Stimulated activated CD8-positive, alpha-beta memory T cell treated with anti-CD3 and anti-CD28 coated beads, Interleukin-15, amount 100 ng/mL, for 48 hours (primary cell): ENCODE measurements at places on chromosomes 6 and 20.

DNA sequence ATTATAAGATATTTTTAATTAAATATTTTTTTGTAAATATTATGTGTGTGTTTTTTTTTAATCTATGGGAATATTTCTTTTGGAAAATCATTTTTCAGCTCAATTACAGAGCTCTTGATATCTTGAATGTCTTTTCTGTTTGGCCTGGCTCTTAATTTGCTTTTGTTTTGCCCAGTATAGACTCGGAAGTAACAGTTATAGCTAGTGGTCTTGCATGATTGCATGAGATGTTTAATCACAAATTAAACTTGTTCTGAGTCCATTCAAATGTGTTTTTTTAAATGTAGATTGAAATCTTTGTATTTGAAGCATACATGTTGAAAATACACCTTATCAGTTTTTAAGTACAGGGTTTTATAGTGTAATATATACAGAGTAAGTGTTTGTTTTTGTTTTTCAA lies 2.6 kb downstream of the ID4 start:
- no peak for DNase-seq

DNA sequence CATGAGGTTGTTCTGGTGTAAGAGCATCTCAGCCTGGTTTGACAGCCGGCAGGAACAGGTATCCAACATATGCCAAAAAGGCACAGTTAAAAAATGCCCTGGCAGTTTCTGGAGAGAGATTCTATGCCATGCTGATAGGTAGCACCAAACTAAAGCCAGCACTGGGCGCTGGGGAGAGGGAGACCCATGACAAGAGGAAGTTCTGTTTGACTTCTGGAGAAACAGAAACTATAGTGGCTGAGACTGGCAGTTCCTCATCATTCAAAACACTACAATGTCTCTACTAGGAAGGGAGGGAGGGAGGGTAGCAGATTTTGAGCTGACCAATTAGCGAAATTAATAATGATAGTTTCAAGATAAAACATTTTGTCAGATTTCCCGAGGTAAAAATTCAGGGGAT lies 174.1 kb downstream of the ADAT2 start:
- no peak for DNase-seq

GRCh38 chr6:18141805-18142590 lies 12.9 kb downstream of the TPMT start:
- DNase-seq, result no peak

GRCh38 chr6:12718015-12718414 lies 1.4 kb downstream of the PHACTR1 start:
- no peak for DNase-seq

- DNase-seq, result no peak
Measured at GRCh38 chr6:15441215-15441868, 195.5 kb downstream of the JARID2 start.

- no peak for DNase-seq
Measured at GRCh38 chr6:21977346-21977745, 319.5 kb downstream of the PRL start.

DNA sequence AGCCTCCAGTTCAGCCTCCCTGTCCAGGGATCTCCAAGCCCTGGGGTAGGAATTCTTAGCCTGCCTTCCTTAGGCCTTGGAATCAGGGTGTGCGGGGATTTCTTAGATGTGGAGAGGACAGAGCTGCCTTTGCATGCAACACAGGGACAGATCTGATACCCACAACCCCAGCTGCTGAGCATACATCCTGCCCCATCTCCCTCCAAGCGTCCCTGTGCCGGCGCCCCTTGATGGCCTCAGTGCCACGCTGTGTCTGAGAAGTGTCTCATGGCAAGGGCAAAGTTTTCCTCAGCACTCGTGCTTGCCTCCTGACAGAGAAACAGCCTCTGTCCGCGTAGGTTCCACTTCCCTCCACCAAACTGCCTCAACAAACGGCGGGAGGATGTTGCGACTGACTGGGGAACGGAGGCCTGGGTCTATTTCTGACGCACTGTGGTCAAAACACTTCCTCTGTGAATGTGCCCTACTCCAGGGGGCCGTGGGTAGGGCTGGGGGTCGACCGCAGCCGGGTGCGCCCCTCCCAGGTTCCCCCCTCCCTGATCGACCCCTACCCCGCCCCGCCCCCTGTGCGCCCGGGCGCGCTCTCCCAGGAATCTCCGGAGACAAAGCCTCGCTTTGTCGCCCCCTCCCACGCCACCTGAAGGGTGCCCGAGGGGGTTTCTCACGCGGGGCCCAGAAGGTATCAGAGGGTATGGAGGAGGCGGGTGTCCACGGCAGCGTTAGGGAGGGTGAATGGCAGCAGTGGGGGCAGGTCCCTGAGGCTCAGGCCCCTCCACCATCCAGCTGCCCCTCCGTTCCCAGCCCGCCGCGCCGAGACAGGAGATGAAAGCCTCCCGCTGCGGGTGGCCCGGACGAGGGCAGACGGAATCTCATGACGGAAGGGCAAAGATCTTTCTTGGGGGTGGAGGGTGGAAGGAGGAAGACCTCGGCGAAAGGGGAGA lies 806 bp downstream of the MICAL1 start:
- peak; percentile 57 for DNase-seq

DNA sequence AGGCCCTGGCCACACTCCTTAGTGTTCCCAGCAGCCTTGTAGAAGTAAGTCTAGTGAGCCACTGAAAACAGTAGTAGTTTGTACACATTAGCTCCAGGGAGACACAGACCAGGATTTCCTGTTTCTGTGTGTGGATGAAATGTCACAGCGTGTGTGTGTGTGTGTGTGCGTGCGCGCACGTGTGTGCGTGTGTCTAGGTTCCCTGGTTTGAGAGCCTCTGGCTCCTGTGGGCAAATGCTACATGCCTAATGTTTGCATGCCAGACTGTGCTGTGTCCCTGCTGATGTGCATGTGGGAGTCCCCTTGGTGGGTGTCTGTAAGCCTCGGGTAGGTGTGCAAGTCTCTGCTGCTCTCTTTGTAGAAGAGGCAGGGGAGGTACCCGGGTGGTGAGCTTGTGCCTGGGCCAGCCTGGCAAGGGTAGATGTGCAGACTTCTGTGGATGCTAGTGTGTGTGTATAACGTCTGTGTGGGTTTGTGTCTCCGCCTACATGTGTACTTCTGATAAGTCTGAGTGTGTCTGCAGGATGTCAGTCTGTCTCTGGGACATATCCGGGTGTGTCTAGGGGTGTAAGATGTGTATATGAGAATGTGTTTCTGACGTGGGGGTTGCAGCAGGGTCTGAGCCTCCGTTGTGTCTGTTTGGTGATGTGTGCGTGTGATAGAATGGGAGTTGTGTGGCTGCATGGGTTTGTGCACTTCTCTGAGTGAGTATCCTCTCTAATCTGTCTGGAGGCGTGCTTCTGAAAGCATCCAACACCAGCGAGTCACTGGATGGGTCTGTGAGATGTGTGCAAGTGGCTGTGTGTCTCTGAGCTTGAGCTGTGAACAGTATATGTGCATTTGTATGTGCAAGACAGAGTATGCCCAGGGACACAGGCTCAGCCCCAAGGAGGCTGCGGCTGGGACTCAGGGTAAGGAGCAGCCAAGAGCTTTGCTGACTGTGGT lies 19.0 kb upstream of the TLDC2 start:
- DNase-seq, result no peak

DNA sequence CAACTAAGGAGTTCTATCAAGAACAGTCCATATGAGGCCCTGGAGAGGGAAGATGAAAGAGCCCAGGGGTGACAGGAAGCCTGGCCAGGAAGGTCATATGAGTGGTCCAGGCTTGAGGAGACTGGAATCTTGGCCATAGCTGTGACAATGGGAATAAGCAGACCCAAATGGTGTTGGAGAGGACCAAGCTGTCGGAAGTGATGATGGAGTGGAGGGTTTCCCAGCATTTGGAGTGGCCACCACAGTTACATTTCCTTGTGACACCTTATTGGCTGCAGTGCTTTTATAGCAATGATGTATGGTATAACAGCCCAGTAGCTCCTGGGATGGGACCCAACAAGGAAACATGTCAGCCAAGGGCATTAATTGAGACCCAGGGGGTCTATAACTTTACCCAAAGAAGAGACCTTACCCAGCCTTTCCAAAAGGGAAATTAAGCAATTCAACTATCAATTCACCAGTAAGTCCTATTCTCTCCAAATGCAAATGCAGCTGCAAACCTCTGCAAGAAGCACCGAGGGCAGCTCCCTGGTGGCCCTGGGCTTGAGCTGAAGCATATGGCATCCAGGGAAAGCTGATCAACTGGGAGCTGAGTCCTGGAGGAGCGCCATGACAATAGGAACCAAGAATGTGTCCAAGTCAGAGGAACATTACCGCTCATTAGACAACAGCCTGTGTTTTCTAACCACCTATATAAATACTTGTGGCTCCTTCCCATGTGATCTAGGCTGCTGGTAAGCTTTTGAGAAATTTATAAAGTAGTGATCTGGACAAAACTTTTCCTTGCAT lies 219.4 kb downstream of the SOD2 start:
- DNase-seq, result no peak

DNA sequence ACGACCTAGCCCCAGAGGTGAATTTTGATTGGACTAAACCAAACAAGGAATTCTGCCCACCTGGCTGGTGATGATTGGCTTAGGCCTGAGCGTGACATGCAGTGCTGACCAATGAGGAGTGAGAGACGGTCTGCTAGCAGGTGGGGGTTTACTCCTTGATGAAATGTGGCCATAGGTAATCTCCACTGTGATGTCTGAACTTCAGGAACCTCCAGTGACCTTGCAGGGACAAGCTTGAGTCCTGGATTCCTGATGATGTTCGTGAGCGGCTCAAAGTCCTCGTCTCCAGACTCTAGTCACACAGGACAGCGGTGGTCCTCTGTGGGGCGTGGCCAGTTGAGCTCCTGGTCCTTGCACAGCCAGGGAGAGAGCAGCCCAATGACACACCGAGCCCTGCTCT lies 8.4 kb downstream of the VSX1 start:
- no peak for DNase-seq

- no peak for DNase-seq
Measured at GRCh38 chr6:89368999-89369398, 16.5 kb upstream of the UBE2J1 start.

DNA sequence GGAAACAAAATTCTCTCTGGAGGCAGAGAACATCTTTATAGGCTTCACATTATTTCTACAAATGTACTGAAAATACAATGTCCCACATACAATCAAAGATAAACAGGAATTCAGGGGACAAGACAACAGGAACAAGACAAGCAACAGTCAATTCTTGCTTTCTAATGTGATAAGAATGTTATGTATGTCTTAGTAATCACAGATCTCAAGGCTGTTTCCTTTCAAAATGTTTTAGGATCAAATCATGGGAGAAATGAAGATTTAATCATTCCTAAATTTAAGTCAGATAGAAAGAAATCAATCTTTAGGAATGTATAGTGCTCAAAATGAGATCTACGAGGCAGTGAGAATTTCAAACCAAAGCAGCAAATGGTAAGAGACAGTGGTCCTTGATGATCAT lies 32.1 kb downstream of the NEDD9 start:
- no peak for DNase-seq

DNA sequence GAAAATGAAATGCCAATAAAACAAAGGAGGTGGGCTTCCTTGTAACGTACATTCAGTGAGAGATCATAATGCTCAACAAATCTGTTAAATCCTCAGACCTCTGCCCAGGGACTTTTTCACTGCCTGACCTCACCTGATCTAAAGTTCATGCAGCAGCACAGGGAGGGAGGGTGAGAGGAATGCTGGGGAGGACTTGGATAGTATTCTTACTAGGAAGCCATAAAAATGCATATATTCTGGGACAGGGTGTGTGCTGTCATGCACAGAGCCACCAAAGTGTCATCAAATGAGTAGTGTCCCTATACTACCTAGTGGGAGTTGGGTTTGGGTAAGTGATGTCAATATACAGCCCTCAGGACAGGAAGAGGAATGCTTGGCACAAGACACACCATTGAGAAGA lies 32.6 kb downstream of the CLIC5 start:
- no peak for DNase-seq

DNA sequence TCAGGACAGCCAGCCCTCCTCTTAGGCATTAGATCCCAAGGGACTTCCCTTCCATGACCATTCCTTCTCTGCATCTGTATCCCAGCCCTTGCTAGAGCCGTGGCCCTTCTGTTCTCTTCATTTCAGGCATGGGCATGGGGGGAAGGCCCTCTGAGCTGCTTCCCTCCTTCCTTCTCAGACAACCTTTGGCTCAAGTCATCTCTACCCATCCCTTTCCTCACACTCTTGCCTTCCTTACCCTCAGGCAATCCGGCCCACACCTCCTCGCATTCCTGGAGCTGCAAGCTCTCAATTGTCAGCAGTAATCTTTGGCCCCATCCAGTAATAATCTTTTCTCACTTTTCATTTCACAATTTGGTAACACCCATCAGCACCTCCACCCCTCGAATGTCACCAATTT lies 426.9 kb upstream of the JARID2 start:
- no peak for DNase-seq
